ENCODE measurements at places on chromosomes 16 and 17.

DNA sequence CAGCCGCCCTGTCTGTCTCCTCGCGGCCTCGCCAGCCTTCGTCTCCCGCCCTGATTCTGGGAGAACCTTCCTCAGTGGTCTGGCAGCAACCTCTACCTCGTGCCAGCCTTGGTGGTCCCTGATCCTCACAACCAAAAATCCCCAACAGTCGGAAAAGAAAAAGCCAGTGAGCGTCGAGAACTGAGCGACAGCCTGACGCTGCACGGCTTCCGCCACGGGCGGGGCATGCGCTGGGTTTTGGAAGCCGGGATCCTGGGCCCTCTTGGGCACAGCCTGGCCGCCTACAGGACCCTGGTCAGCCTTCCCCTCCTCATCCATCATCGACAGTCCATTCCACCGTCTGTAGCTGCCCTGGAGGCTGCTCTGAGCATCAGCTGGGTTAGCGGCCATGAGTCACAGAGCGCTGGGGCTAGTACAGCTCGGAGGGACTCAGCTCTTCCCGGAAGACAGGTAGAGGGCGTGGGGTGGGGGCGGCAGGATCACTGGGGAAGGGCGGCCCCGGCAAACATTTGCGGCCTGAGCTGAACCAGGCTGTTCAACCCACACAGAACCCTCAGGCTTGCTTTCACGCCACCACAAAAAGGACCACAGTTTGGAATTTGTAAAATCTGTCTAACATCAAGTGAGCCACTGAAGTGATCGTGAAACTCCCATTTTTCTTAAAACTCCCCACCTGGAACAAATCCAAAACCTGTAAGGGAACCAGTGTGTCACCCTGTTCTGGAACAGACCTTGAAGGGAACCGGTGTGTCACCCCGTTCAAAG is 55.4 kb upstream of the DOC2B start:
- no peak for DNase-seq

- no peak for DNase-seq
Observed at GRCh38 chr16:71630808-71631207, 4.8 kb downstream of the MARVELD3 start.

DNA sequence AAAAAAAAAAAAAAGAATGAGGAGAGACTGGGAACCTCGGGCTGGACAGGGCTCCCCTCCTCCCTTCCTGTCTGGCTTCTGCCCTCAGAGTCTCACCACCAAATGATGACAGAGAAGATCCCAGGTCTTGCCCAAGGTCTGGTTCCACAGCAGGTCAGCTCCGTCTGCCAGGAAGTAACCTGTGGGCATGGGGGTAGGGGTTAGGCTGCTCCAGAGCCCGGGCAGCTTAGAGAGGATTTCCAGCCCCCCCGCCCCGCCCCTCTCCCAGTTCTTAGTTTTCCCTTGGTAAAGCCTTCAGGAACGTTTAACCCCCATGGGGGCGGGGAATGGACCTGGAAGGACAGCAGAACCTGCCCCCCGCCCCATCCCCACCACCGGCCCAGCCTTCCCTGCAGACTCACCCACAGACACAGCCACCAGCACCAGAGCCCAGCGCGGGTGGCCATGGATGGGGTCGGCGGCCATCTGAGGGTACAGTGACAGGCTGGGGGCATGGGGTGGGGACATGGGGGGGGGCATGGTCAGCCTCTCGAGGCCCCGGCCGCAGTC is 700 bp downstream of the TLCD2 start:
- no peak for DNase-seq

GRCh38 chr17:10099051-10099571 is 99.3 kb downstream of the GAS7 start:
- DNase-seq, result no peak

DNA sequence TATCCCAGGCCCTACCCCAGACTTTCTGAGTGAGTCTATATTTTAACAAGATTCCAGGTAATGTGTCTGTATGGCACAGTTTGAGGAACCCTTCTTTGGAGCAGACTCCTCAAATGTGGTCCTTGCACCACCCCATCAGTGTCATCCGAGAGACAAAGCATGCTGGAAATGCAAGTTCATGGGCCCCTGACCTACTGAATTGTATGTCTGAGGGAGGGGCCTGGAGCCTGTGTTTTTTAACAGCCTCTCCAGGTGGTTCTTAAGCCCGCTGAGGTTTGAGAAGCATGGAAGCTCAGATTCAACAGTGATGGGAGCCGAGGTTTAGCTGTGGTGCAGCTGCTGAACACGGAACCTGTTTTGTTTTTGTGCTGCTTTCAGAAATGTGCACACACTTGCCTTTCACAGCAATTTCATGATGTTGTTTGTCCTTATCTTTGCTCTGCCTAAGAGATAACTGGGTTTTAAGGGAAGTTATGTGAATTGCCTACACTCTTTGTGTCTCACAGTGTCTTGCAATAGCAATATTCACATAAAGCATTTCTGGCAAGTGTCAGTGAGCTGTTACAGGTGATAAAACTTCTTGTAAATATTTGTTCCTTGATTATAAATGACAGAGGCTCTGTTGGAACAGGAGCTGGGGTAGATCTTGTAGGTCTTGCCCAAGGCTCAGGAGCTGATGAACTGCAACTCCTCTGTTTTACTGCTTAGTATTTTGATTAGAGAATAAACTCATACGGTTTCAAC is 32.0 kb upstream of the IL34 start:
- DNase-seq, result no peak

DNA sequence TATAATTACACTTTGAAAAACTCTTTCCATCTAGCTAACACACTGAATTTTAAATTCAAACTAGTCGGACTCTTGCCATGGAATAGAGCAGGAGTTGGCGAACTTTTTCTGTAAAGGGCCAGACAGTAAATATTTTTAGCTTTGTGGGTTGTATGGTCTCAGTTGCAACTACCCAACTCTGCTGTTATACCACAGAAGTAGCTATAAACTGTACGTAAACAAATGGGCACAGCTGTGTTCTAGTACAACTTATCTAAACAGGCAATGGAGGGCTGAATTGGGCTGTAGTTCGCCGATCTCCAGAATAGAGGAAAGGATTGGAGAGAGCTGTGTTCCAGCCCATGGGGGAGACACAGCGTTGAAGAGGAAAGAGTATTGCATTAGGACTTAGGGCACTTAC is 8.7 kb downstream of the CNTROB start:
- DNase-seq, result no peak

Data from NCI-H774 (cell line).